ENCODE measurements at places on chromosomes 6 and 20.

DNA sequence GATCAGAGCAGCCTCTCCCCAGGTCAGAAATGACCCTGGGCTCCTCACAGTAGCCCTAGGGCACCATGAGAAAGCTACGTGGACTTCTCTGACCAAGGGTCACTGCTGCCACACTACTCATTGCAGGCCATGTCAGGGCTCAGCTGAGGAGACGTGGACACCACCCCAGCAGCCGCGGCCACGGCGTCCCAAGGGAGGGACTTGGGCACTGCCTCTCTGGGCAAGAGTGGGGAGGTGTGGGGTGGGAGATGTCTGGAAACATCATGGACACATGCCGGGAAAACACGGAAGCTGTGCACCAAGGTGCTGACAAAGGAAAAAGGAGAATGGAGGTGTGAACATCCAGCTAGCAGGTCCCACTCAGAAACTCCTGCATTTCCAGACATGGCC is 9.0 kb downstream of the GMEB2 start:
- DNase-seq: no peak

- DNase-seq: no peak
Measured at GRCh38 chr20:26214991-26215390, 518.3 kb upstream of the ZNF337 start.

- DNase-seq: no peak
Measured at GRCh38 chr20:39042279-39043150, 80.4 kb downstream of the DHX35 start.

- peak; percentile 56 for DNase-seq
Measured at GRCh38 chr6:26087284-26088115, at the start of gene HFE. TSS of gene HFE (plus strand) at chr6:26087429. CDS start at chr6:26087441, 12 bp downstream.

DNA sequence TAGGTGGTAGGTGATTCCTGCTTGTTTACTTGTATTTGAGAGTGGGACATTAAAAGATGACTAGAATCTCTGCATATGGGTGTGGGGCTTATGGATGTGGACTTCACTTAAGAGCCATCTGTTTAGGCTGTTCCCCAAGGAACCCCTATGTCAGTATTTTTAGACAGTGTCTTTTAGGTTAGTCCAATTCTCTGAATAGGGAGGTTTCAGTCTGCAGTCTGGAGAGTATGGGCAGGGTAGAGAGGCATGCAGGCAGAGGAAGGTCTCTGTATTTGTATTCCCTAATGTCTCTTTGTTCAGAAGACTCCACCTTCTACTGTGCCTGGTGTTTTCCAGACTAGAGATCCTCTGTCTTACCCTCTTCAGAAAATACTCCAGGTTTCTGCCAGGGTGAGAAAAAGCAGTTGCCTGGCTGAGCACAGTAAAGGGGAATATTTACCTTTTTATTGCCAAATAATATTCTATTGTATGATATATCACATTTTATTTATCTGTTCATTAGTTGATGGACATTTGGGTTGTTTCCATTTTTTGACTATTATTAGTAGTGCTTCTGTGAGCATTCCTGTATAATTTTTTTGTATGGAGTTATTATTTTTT is 19.1 kb downstream of the SLX4IP start:
- DNase-seq: no peak

- DNase-seq: no peak
Measured at GRCh38 chr6:15132167-15132566, 113.7 kb upstream of the JARID2 start.

- DNase-seq: peak; percentile 87
Measured at GRCh38 chr6:24494821-24495795, at the start of gene ALDH5A1. TSS of gene ALDH5A1 (plus strand) at chr6:24494969. CDS start at chr6:24494997, 28 bp downstream.

DNA sequence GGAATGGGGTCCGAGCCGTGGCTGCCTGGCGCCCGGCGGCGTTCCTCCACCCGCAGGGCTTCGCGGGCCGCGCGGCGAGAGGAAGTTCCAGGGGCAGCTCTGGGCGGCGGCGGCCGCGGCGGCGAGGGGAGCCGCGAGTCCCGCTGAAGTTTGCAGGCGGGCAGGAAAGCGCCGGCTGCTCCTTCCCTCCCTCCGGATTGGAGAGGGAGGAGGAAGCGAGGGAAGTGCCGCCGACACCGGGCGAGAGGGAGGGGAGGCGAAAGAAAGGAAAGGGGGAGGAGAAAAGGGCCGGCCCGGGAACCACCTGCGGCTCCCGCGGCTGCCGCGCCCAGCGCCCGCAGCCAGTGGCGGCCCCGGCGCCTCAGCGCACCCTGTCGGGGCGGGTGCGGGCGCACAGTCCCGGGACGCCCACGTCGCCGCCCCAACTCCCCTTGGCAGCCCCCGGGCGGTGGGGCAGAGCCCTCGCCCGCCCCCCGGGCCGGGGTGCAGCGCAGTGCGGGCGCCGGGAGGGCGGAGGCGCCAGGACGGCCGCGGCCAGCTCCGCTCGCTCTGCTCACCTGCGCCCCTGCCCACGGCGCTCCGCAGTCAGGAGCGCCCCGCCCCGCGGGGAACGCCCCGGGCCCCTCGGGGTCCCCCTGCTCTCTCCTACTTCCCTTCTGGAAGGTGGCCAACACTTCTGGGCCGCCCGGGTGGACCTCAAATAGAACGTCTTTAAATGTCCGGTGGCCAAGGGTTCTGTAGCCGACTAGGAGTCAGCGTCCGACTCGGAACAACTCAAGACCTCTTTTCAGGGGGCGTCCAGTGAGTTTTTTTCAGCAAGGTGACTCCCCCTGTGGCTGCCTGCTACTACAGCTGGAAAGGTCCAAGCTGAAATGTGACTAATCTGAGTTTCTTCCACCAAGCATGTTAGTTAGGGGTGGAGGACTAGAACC is 80.3 kb upstream of the CCDC28A start:
- peak; percentile 51 for DNase-seq

DNA sequence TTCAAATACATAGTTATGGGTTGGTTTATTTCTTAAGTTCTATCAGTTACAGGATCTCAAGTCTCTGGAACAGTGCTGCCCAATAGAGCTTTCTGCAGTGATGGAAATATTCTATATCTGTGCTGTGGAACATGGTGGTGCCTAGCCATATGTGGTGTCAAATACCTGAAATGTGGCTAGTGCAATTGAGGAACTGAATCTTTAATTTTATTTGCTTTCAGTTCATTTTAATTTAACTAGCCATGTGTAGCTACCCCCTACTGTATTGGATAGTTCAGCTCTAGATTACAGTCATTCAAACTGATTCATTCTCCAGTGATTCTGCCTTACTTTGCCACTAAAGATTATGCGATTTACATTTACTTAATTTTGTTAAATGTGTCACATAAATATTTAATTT is 503.2 kb downstream of the CDKAL1 start:
- no peak for DNase-seq

GRCh38 chr6:8382434-8382833 is 52.9 kb downstream of the SLC35B3 start:
- DNase-seq: no peak

DNA sequence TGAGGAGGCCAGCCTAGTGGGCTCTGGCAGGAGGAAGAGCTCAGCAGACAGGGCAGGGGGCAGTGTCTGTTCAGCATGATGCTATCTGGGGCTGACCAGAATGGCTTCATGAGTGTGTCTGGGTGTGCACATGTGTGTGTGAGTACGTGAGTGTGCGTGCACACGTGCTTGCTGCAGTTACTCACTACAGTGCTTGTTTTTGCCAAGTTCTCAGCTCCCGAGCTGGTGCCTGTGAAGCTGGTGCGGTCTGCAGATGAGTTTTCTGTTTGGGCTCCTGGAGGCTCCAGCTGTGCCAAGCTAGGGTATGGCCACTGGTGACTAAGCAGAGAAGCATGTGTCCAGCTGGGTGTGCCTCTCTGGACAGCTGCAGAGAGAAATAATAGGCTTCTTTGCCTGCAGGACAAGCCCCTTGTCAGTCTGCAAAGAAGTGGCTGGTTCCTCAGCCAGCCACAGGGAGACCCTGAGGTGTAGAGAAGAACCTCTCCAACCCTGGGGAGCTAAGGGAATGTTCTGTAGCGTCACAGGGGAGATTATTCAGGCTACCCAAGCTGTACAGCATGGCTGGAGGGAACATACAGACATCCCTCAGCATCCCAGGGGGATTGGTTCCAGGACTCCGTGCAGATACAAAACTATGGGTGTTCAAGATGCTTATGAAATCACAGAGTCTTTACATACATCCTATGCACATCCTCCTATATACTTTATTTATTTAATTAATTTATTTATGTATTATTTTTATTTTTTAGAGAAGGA is 40.2 kb upstream of the FAM50B start:
- no peak for DNase-seq

GRCh38 chr6:111620169-111620568 is 14.5 kb upstream of the TRAF3IP2 start:
- DNase-seq: no peak
